ENCODE measurements at places on chromosomes 1 and 21.

GRCh38 chr21:16519036-16519435 is 789.3 kb downstream of the USP25 start:
- no peak for DNase-seq

GRCh38 chr1:156912861-156913808 is 7.3 kb upstream of the LRRC71 start:
- no peak for DNase-seq

DNA sequence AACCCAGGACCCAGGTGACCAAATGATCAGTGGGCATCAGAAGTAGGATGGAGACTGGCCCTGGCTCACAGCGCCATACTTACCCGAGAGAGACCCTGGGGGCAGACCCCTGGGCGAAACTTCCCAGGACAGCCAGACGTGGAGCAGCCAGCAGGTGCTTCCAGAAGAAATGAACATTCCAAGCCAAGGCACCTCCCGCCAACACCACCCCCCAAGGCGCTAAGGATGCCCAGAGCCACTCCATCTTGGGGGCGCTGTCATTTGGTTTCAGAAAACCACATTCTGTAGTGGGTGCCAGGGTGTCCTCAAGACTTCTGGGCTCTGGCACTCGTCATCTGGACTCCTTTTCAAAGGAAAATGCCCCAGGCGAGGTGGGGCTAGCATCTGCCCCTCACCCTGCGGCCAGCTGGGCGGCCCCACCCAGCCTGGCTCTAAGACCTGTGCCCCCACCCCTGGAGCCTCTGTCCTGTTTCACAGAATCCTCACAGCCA is 98.8 kb downstream of the RIPK4 start:
- no peak for DNase-seq

- no peak for DNase-seq
These were observed 47.1 kb upstream of the ATP1A1 start for GRCh38 chr1:116325922-116326321.

- DNase-seq = no peak
These were observed 23.1 kb downstream of the DYRK3 start for GRCh38 chr1:206658264-206658980.

GRCh38 chr1:55420929-55421716 is 206.0 kb upstream of the USP24 start:
- no peak for DNase-seq

- DNase-seq = no peak
These were observed 45.3 kb upstream of the GJB5 start for GRCh38 chr1:34709547-34709946.

DNA sequence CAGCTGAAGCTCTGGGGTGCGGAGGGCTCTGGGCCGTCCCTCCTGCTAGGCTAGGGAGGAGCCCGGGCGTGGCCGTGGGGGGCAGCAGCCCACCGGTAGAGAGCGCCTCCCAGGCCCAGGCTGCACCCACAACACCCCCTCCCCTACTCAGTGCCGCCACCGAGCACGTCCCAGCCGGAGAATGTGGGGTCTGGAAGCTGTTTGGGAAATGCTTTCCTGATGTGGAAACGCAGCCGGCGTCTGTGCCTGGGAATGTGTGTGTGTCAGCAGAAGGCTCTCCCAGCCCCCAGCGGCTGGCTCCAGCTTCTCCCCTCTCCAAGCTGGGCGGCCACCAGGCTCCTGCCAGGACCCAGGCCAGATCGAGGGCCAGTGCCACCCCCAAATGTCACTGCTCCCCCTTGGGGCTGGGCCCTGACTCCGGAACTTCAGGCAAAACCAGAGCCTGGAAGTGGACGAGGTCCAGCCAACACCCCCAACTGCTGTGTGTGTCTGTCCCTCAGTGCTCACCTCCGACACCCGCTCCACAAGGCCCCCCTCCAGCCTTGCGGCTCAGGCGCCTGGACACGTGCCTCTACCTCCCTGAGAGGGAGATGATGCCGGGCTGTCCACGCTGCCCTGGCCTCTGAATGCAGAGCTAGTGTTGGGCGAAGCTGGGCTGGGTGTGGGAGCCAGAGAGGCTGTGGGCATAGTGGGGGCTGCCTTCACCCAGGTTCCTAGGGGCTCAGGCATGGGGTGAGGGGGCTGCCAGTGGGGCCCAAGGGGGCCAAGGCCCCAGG is 74.7 kb downstream of the MEGF6 start:
- DNase-seq = no peak

DNA sequence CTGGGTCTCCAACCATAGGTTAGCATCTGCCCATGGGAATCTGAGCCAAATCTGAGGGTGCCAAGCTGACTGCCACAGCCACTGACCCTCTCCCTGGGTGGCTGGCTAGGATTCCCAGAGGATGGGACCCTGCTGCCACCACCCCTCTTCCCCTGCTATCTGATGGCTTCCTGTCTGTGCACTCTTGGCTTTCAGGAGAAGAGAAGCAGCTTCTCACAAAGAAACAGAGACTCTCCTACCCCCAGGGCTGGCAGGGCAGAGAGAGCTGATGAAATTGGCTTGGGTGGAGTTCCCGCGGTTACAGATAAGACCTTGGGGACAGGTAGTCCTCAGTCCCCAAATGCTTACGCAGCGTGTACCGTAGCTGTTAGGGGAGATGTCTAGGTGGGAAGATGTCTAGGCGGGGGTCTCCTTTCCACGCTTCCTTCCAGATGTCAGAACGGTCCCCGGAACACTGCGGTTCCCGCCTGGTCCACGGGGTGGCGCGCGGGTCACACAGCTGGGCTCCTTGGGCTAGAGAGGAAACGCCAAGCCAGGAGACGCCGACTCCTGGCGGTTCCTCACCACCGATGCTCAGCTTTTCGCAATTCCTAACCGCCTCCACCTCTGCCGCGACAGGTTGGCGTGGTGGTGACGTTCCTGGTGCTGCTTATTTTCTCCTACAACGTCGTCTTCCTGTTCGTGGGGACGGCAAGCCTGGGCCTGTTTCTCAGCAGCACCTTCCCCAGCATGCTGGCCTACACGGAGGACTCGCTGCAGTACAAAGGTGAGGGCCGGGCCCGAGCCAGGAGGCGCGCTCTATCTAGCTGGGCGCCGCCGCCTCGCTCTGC is 40.1 kb downstream of the ELK4 start:
- no peak for DNase-seq

DNA sequence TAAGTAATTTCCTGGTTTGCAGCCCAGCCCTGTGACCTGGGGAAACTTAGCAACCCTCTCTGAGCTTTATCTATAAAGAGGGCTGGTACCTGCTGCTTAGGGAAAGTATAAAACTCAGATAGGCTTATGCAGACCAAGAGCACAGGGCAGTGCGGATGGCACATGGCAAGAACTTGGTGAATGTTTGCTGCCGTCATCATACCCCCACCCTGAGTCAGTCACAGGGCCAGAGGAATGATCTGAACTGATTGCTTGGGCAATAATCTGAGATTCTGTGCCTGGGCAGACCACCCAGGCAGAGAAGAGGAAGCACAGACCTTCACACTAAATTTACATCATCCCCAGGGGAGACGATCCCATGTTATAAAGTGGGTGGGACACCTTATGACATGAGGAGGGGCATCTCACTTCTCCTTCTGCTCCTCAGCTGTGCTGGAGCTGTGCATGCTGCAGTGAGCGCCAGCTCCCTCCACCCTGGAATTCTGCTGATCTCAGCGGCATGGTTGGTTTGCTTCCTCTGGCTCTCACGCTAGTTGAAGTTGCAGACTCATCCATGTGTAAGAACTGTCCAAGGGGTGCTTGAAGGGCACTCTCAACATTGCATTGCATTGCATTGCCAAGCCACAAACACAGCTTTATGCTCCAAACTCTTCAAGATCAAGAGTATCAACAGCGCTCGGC is 197.1 kb downstream of the AJAP1 start:
- no peak for DNase-seq

DNA sequence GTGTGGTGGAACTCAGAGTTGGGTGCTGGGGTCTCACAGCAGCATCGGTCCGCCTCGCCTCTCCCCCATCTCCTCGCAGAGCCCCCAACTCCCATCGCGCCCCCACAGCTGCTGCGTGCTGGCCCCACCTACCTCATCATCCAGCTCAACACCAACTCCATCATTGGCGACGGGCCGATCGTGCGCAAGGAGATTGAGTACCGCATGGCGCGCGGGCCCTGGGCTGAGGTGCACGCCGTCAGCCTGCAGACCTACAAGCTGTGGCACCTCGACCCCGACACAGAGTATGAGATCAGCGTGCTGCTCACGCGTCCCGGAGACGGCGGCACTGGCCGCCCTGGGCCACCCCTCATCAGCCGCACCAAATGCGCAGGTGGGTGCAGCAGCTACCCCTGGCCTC is 24.2 kb downstream of the PTPRU start:
- DNase-seq = no peak

DNA sequence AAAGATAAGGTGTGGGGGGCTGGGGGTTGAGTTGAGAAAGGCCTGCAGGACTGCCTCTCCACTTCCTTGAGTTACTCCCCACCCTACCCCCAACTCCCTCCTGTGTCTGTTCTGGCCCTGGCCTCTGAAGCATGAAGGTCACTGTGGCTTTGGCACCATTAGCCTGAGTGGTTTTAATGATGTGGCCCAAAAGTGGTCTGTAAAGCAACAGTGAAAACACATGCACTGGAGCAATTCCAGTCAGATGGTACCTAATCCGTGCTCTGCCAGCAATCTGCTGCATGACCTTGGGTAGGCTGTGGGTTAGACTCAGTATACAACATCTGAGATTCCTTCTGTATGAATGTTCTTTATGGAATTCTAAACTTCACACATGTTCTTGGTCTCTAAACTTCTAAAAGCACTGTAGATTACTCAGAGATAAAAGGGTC is 86.5 kb upstream of the ATP1A1 start:
- DNase-seq = no peak

DNA sequence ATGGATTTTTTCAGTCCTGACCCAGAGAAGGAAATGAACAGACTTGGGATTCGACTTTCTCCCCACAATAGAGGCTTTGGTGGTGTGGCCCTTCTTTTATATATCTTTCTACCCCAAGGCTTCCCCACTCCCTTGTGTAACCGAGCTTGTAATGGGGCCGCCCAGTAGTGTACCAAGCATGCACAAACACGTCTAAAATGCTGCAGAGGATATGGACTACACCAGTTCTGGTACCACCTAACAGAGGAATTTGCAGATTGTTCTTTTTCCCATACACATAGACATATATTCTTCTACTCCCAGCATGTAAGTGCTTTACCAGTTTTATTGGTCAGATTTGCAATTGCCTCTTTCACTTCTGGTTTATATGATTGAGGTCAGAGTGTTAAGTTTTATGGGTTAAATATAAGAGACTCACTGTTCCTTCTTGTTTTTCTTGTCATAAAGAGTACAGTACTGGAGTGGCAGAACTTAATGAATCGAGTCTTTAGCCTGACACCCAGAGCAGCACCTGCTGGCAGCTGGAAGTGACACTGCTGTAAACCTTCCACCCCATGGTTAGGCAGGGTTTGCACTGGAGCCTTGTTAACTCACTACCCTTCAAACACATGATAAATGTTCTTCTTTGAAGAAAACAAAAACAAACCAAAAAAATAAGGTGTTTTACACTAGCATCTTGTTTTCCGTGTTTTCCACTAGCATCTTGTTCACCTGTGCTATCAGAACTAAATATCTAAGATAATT is 198.6 kb downstream of the PTPRC start:
- no peak for DNase-seq

- no peak for DNase-seq
These were observed 15.9 kb downstream of the RGS5 start for GRCh38 chr1:163186862-163187261.

DNA sequence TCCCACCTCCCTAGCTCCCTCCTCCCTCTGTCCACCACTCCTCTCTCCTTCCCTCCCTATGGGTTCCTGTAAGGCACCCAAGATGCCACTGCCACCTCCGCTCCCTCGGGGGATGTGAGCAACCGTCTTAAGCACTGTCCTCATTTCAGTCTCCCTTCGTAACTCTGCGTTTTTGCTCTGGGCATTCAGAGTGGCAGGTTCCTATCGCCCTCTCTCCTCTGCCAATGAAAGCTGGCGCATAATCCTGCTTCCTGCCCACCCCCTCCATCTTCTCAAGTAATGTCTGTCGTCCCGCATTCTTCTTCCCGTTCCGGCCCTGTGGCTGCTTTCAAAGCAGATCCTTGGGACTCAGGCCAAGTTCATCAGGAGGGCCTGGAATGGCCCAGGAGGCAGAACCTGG is 253.9 kb upstream of the TMEM51 start:
- DNase-seq = no peak

DNA sequence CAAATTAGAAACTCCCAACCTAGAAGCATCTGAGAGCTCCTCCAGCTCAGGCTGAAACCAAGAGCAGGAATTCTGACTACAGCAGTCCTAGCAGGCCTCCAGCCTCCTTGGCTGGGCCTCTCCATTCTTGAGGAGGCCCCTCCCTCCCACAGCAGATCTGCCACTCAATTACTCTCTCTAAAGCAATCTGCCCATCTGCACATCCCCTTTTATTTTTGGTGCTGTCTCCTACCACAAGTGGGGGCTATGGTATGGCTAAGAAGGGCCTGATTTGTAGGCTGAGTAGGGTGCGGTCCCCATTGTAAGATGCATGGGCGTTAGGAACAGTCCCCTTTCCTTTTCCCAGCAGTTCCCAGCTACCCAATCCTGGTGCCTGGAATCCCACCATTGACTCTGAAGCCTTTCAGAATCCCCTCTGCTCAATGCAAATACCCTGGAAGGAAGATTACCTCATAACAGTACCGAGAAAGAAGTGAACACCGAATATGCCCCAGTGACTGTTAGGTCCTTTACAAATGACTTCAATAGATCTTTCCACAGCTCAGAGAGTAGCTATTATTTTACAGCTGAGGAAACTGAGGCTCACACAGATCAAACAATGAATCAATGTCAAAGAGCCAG is 11.6 kb upstream of the TTC39A start:
- no peak for DNase-seq

GRCh38 chr1:25126562-25126961 is 105.7 kb downstream of the SYF2 start:
- DNase-seq = no peak

GRCh38 chr1:32918179-32918578 is 17.0 kb upstream of the TMEM54 start:
- DNase-seq = no peak

DNA sequence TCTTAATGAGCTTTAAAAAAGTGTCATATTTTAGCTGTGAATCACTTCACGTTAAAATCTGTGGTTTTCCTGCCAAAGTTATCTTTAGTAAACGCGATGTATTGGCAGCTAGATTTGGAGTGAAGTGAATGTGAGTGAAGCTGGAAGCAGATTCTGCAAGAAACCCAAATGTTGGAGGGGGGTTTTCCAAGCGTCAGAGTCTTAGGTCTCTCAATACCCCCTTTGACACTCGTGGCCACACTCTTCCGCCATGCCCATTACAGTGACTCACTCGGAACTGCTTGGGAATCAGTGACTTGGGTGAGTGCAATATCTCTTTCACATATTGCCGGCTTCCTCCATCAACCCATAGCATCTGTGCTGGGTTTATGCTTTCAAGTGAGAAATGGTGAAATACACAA is 17.5 kb downstream of the B3GALT5 start:
- DNase-seq = no peak

- no peak for DNase-seq
These were observed 14.3 kb downstream of the INSRR start for GRCh38 chr1:156844638-156845037.

GRCh38 chr1:237042892-237043576 is 1.1 kb downstream of the RYR2 start:
- DNase-seq = no peak

GRCh38 chr1:23101887-23102286 is 66.8 kb downstream of the LUZP1 start:
- no peak for DNase-seq

All from esophagus squamous epithelium (tissue), 5 donors.